Left colon (tissue), 2 donors: ENCODE measurements at places on chromosomes 1 and 21. TPM values are rescaled to one million over a fixed set of nuclear protein-coding genes. Genes with fewer than 3 reads are reported as not detected.

TNFAIP8L2 gene
- 2.8 TPM for total RNA-seq

ZNF670 gene
- 2.3 TPM for total RNA-seq

REN gene
- total RNA-seq, result 0.59 TPM

GRCh38 chr1:153612111-153612754 lies 704 bp downstream of the S100A16 start:
- DNase-seq, result no peak

- no peak for DNase-seq
These were observed 847 bp downstream of the PSMD4 start for GRCh38 chr1:151255381-151255780.

GRCh38 chr1:87678266-87678665 lies 349.6 kb downstream of the LMO4 start:
- no peak for DNase-seq
